ENCODE measurements at places on chromosomes 3 and 15. TPM values are rescaled to one million over a fixed set of nuclear protein-coding genes. Genes with fewer than 3 reads are reported as not detected.

GRCh38 chr15:93862791-93863190 lies 368.6 kb upstream of the MCTP2 start:
- H3K4me3 ChIP-seq, result no peak overlapping the region
- no peak for DNase-seq
- no peaks in the 10 kb centered on the region for H3K27me3 ChIP-seq

GRCh38 chr15:95440712-95441111 lies 889.8 kb upstream of the NR2F2 start:
- no peak for DNase-seq
- H3K36me3 ChIP-seq, result no peaks in the 10 kb centered on the region
- no peaks in the 10 kb centered on the region for H3K27me3 ChIP-seq

DNA sequence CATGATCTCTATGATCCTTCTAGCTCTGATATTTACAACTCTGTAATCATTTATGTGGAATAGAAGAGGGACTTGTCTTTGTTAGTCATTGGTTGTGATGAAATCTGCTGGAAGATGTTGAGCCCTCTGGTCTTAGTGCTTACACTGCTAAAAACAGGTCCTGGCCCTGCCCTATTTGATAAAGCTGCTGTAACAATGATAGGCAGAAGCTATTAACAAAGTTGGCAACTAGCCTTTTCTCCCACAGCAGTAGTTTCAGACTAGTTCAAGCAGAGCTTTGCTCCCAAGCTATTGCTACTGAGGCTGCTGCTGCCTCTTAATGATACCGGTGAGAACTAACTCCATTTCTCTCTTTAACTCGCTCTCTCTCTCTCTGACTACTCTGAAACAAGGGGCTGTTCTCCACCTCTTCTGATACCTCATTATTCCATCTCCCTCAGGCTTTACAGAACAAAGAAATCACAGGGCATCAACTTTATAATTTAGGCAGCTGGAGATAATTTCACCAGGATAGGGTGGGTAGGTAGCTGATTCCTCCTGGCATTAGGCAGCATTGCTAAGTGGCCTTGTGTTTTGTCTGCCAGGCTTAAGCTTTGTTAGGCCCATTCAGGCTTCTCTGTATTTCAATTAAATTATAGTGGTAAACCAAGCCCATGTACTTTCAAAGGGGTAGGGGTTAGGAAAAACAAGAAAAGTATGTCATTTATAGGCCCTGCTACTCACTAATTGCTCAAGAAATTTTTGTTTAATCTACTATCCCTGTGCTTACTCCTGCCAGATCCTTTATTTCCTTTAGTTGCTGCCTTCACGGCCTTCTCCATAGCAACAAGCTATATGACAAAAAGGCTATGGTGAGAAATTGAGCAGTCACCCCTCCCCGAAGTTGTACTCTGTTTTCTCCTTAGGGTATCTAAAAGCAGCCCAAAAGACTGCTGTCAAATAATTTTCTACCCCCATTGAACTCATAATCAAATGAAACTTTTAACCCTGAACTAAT lies 139.6 kb downstream of the RBPMS2 start:
- no peaks in the 10 kb centered on the region for H3K4me1 ChIP-seq
- H3K27me3 ChIP-seq, result no peaks in the 10 kb centered on the region

DNA sequence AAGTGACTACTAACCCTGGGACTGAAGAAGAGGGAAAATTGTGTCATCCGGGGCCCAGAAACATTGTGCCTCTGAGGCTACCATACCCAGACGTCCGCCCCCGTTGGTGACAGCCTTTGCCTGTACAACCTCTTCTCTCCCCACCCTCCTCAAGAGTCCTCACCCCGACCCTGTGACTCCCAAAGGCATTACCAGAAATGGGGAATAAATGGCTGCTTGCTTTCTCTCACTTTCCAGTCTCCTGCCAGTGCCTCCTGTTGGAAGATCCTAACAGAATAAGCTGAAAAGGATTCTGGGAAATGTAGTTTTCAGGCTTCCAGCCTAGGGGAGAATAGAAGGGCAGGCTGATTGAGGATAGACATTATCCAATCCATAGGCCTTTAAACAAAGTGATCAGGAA lies 30.8 kb upstream of the SLC25A36 start:
- no peaks in the 10 kb centered on the region for H3K4me1 ChIP-seq
- no peak overlapping the region for H3K27ac ChIP-seq
- no peak for DNase-seq
- no peaks in the 10 kb centered on the region for H3K36me3 ChIP-seq
- H3K27me3 ChIP-seq, result no peaks in the 10 kb centered on the region
- no peak overlapping the region for H3K4me3 ChIP-seq

GRCh38 chr3:56825567-56826438 lies 24.1 kb upstream of the ARHGEF3 start:
- peak; percentile 72 for DNase-seq
- H3K27ac ChIP-seq, result peak overlapping the region; percentile 57
- H3K36me3 ChIP-seq, result no peaks in the 10 kb centered on the region
- no peaks in the 10 kb centered on the region for H3K4me1 ChIP-seq

DNA sequence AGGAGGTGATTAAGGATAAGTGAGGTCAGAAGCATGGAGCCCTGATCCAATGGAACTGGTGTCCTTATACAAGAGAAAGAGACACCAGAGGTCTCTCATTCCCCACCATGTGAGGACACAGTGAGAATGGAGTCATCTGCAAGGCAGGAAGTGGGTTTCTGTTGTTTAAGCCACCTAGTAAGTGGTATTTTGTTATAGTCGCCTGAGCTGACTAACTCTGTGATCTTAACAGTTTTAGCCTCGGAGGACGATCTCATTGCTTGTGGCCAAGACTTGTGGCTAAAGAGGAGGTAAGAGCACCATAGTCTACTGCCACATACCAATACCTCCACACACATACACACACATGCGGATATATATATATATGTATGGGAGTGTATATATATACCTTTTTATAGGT lies 73.8 kb downstream of the MCTP2 start:
- no peaks in the 10 kb centered on the region for H3K36me3 ChIP-seq
- no peak overlapping the region for H3K27ac ChIP-seq
- no peaks in the 10 kb centered on the region for H3K27me3 ChIP-seq
- DNase-seq, result no peak
- H3K4me1 ChIP-seq, result no peaks in the 10 kb centered on the region

GRCh38 chr15:100112061-100112420 lies 229.7 kb downstream of the ADAMTS17 start:
- H3K4me3 ChIP-seq, result no peak overlapping the region
- H3K27me3 ChIP-seq, result no peaks in the 10 kb centered on the region
- DNase-seq, result peak; percentile 12
- H3K27ac ChIP-seq, result peak overlapping the region; percentile 57
- peaks cover 5% of the 10 kb centered on the region for H3K4me1 ChIP-seq
- no peaks in the 10 kb centered on the region for H3K36me3 ChIP-seq

DNA sequence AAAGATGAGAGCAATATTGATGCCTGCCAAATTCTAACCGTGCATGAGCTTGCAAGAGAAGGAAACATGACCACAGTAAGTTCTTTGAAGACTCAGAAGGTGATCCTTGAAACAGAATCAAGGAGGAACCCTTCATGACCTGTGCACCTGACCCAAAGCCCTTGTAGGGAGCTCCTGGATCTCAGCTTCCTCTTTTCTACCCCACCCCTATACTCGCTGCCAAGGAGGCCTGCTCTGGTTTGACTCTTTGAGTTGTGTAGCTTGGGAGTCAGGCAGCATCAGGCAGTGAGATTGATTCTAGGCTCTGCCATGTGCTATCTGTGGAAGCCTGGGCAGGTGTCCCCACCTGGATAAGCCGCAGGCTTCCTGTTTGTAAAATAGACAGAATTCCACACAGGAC lies 10.6 kb downstream of the TTC21A start:
- no peak overlapping the region for H3K27ac ChIP-seq
- H3K27me3 ChIP-seq, result no peaks in the 10 kb centered on the region
- H3K4me1 ChIP-seq, result no peaks in the 10 kb centered on the region
- H3K4me3 ChIP-seq, result no peak overlapping the region
- no peak for DNase-seq

DNA sequence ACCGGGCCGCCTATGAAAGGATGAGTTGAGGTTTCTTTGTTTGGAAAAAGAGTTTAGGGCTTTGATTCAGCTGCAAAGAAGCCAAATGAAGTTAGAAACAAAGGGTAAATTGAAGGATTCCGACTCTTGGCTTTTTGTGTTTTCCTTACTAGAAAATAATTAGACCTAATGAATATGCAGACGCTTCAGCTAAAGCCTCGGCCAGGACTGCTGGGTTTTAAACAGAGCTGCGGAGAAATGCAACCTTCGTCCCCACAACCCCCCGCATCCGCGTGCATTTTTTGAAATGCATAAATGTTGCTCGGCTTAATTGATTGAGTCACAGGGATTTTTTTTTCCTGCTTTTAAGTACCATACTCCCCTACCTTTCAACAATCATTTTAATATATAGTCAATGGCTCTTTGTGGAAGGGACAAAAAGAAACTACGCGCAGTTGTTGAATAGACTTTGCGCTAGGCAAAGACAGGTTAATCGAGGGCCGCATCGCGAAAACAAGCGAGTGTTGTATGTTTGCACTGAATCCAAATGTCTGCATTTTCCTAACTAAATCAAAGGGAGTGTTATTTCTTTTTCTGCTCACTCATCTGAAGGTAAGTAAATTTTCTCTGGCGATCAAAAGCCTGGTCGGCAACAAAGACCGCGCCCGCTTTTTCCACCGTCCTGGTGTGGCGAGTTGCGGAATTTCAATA lies 1.3 kb upstream of the ZIC4 start:
- DNase-seq, result no peak
- H3K27me3 ChIP-seq, result peaks cover 81% of the 10 kb centered on the region
- H3K27ac ChIP-seq, result no peak overlapping the region
- no peaks in the 10 kb centered on the region for H3K4me1 ChIP-seq
- H3K36me3 ChIP-seq, result no peaks in the 10 kb centered on the region

DNA sequence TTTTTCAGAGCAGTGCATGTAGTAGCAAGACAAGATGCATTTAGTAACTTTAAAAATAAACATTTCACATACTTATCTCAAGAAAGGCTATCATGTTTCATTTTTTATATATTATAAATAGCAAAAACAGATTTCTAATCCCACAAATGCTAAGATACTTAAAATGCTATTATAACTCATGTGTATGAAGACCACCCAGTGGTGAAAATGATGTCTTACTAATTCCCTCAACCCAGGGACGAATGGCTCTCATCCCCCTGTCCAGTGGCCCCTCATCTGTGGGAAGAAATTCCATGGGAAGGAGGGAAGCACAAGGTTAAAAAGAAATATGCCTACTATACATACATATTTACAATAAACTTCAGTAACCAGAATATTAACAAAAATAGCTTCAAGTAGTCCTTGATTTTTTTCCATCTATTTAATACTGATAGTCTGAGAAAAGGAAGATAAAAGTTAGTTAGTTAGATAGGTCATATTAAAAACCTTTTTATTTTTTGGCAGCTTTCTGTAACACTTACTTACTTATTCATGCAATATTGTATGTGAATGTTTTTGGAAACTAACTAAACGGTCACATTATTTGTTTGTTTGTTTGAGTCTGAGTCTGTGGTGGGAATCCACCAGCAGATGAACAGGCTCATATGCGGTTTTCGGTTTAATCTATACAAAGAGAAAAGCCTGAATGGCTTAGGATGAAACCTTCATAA lies 14.8 kb downstream of the NR2E3 start:
- no peak overlapping the region for H3K4me3 ChIP-seq
- H3K36me3 ChIP-seq, result no peaks in the 10 kb centered on the region
- no peak overlapping the region for H3K27ac ChIP-seq
- no peak for DNase-seq
- no peaks in the 10 kb centered on the region for H3K27me3 ChIP-seq
- no peaks in the 10 kb centered on the region for H3K4me1 ChIP-seq

DNA sequence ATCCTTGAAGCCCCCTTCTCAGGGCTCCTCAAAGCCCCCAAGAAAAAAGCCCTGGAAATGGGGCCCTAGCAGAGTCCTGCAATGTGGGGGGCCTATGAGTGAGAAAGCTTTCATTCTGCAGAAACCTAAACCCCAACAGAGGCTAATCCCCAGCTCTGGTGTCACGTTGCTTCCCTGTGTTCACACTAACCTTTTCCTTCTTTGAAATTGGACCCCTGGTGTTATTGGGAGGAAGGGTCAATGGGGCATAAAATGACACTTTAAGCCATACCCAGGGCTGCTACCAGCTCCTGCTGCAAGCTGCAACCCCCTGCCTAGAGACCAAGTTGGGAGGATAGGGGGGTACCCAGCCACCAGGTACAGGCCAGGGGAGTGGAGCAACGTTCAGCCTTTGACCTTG lies 2.1 kb downstream of the CYP1A2 start:
- no peak overlapping the region for H3K27ac ChIP-seq
- H3K36me3 ChIP-seq, result no peaks in the 10 kb centered on the region
- no peak for DNase-seq
- H3K4me3 ChIP-seq, result no peak overlapping the region
- H3K27me3 ChIP-seq, result no peaks in the 10 kb centered on the region

- DNase-seq, result no peak
- no peaks in the 10 kb centered on the region for H3K4me1 ChIP-seq
- no peak overlapping the region for H3K4me3 ChIP-seq
- H3K27ac ChIP-seq, result no peak overlapping the region
- H3K36me3 ChIP-seq, result no peaks in the 10 kb centered on the region
Measured at GRCh38 chr3:105466495-105467404, 100.0 kb downstream of the ALCAM start.

DNA sequence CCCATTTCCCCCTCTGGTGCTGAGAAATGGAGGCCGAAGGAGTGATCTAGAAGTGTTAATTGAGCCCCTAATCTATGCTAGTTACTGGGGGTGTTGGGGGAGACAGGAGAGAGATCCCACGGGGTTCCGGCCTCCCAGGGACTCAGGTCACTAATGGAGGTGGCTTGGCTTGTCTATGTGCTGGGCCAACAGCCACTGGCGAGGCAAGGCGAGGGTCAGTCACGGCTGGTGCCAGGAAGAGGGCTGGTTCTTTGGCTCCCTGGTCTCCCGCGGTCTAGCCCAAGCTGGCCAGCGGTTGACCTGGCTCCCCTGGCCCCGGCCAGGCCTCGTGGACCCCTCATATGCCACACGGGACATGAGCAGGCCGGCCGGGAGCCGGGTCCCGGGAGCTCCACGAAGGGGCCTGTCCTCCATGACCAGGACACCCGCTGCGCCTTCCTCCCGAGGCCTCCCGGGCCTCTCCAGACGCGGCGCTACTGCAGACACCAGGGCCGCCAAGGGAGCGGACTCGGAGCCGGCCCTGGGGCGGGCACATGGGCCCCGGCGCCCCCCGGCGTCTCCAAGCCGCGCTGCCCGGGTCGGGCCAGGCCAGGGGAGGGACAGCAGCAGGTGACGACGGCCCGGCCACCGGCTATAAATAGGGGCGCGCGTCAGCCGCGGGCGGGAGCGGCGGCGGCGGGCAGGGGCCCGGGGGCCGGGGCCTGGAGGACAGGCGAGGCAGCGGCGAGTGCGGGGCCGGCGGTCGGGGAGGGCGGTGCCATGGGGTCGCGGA lies at the start of gene ALPK3:
TSS of gene ALPK3 (plus strand) at position 663 of the 772 bp plus-strand sequence. CDS start at position 760, 97 bp downstream.
- DNase-seq, result peak; percentile 26
- H3K27me3 ChIP-seq, result no peaks in the 10 kb centered on the region
- H3K36me3 ChIP-seq, result no peaks in the 10 kb centered on the region
- H3K27ac ChIP-seq, result peak within 1 kb of the TSS; percentile 47

- DNase-seq, result peak; percentile 34
- no peaks in the 10 kb centered on the region for H3K4me1 ChIP-seq
- H3K36me3 ChIP-seq, result no peaks in the 10 kb centered on the region
- peak overlapping the region; percentile 54 for H3K4me3 ChIP-seq
Measured at GRCh38 chr3:186931532-186932280, 1.4 kb downstream of the ST6GAL1 start.

EBLN2 gene
- 4.7 TPM for total RNA-seq

CYP19A1 gene
- total RNA-seq, result not detected

SPATA12 gene
- 0.21 TPM for total RNA-seq

LCTL gene
- total RNA-seq, result not detected

GOLGA8R gene
- 0.29 TPM for total RNA-seq

MYZAP gene
- total RNA-seq, result 7.7 TPM

ACAN gene
- total RNA-seq, result not detected

SPESP1 gene
- 2.8 TPM for total RNA-seq

CADPS gene
- not detected for total RNA-seq

SHISA5 gene
- total RNA-seq, result 81.7 TPM

TEX55 gene
- not detected for total RNA-seq
